Retina (tissue), 1 donor: ENCODE measurements at places on chromosomes 6 and 20.

- DNase-seq: no peak
Measured at GRCh38 chr6:158769234-158769770, 49.9 kb downstream of the EZR start.

- DNase-seq: no peak
Measured at GRCh38 chr20:53611449-53611894, 17.8 kb upstream of the ZNF217 start.

- DNase-seq: no peak
Measured at GRCh38 chr20:53274365-53274764, 302.2 kb downstream of the TSHZ2 start.

GRCh38 chr6:1554141-1554475 lies 55.6 kb upstream of the FOXC1 start:
- no peak for DNase-seq

GRCh38 chr20:10672624-10673127 lies 1.1 kb downstream of the JAG1 start:
- DNase-seq: peak; percentile 82

- DNase-seq: no peak
Measured at GRCh38 chr6:116328528-116328903, 42.2 kb upstream of the DSE start.

DNA sequence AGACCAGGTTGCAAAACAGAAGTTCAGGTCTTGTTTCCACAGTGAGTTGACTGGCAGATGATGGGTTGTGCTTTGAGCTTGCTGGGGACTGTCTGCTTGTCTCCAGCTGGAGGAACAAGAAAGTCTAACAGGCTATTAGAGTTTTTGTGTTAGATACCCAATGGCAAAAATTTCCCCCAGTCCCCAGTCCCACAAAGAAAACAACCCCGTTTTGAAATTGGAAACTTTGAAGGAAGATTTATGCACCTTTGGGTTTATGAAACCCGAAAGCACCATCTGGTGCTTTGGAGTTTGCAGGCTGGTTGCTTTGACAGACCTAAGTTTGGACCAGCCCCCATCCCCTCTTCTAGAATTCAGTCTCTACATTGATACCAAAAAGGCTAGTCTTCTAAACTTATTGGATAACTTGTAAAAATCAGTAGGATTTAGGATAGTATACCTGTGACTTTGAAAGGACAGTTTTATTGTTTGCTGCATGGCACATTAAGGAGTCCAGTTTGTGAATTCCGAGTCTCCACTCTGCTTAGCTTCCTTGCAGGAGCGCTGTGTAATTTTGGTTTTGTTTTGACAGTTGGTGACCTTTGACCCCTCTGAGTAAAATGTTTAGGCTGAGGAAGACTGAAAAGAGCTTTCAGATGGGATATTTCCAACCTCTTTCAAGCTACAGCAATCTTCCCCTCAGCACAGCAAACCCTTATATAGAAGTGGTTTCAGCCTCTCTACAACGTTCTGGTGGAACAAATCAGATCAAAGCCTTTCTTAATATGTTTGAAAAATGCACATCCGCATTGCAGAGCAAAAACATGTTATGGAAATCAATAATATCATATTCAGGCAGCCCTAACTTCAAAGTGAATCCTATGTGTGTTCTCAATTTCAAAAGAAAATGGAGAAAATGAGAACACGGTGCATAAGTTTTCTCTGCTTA lies 25.5 kb upstream of the PRL start:
- DNase-seq: peak; percentile 17

DNA sequence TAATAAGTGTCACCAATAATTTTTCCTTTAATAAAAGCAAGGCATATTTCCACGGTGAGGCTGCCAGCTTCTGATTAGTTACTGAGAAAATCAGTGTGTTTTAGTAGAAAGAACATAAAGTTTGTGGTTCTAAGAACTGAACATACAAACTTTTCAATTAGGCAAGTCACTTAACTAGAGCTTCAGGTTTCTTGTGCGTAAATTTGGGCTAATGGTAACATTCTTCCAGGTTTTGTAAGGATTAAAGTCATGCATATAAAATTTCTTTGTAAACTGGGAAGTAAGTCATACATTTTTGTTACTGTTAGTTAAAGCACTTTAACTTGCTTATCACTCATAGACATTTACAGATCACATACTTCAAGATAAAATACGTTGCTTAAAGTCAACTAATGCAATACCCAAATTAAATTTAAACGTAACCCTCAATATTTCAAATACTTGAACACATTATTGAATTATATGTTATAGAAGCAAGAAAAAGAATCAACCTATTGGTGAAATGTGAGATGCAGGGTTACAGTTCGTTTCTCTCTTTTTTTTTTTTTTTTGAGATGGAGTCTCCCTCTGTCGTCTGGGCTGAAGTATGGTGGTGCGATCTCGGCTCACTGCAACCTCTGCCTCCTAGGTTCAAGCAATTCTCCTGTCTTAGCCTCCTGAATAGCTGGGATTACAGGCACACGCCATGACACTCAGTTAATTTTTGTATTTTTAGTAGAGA lies 327.3 kb upstream of the NOX3 start:
- no peak for DNase-seq

DNA sequence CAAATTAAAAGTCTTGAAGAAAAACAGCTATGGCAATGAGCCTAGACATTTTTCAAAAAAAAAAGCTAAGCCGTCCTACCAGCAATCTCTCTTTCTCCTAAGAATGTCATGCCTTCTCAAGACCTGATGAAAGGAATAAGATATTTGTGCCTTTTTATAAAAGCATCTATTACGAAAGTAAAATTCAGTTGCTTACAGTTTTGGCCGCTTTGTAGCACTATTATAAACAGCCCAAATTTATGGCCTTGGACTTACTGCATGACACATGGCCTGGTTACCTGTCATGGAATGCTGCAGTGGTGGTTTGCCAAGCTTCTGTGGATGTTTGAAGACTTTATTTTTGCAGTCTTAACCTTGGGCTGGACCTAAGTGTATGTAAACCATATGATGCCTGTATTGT lies 22.2 kb upstream of the VAPB start:
- DNase-seq: no peak

DNA sequence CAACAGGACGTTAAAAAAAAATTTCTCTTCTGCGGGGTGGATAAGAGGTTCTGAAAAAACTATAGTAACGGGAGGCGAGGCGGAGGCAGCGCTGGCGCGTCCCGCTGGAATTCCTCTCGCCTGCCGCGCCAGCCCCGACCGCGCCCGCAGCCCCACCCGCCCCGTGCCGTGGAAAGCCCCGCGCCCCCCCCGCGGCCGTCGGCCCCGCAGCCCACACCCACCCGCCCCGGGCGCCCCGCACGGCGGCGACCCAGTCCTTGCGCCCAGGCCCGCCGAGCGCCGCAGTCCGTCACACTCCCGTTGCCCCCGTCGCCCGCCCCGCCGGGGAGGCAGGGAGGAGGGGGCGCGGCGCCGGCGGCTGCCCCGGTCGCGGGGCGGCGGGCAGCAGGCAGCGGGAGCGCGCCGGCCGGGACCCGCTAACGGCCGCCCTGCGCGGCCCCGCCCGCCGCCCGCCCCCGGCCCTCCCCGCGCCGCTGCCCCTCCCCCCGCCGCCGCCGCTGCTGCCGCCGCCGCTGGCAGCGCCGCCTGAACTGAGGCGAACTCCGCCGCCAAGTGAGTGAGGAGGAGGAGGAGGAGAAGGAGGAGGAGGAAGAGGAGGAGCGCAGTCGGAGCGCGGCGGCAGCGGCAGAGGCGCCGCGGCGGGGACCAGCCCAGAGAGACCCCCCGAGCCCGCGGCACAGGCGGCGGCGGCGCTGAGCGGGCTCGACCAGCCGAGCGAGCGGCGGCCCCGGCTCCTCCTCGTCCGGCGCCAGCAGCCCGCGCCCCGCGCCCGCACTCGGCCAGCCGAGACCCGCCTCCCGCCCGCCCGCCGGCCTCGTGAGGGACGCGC lies at the start of gene QKI:
TSS of gene QKI (plus strand) at position 602 of the 829 bp plus-strand sequence. CDS start 476 bp downstream, outside the sequence.
- DNase-seq: peak; percentile 70

DNA sequence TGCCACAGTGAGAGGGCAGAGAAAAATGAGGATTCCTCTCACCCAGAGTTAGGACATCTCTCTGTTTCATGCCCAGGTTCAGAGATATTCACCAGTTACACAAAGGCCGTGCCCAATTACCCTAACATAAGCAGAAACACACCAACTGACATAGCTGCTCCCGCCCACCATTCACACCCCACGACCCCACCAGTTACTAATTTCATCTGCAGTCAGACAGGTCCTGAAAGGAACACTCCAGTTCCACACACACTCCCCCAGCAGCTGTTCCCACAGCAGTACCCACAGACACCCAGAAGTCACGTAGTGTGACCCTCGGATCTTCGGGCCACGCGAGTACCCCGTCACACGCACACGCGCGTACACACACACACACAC lies 532 bp downstream of the TMEM74B start:
- no peak for DNase-seq

DNA sequence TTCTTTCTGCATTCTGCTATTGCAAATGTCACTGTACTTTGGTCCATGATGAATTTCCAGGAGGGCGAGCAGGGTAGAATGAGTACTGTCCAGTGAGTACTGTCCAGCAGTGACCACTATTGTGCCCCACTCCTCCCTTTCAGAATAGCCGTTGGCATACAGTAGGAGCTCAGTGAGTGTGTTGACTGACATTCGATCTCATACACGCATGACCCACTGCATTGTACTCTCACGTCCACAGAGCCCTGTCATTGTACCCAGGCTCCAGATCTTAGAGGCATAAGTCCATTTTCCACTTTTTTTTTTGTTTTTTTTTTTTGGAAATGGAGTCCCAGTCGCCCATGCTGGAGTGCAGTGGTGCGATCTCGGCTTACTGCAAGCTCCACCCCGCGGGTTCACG lies 8.2 kb downstream of the DYNLRB1 start:
- no peak for DNase-seq

DNA sequence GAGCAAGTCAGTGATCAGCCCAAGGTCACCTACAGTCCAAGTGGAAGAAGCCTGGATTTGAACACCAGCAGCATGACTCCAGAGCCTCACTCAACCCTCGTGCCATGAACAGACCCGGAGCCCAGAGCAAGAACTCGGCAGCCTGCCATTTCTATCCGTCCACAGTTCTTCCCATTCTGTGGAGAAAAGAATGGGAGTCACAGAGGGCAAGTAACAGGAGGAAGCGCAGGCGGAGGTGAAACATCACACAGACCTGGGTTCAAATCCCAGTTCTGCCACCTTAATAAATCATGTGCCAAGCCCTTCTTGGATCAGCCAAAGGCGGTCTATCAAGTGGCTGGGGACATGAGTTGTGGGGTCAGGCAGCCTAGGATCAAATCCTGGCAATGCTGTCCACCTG lies 4.3 kb downstream of the PREX1 start:
- no peak for DNase-seq

DNA sequence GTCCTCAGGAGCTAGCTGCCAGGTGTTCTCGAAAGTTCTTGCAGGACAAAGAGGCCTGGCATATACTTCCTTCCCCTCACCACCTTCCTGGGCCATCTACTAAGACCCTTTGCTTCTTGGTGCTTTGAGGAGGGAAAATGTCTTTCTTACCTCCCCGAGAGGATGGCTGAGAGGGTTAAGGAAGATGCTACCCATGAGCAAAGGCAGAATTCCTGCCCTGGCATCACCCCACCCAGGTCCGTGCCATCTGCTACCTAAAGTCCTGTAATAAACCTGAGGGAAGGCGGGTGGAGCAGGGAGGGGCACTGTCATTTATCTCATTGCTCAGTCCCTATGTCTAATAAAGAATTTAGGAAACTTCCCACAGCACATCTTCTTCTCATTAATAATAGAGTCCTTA lies 16.2 kb downstream of the GFOD1 start:
- no peak for DNase-seq

DNA sequence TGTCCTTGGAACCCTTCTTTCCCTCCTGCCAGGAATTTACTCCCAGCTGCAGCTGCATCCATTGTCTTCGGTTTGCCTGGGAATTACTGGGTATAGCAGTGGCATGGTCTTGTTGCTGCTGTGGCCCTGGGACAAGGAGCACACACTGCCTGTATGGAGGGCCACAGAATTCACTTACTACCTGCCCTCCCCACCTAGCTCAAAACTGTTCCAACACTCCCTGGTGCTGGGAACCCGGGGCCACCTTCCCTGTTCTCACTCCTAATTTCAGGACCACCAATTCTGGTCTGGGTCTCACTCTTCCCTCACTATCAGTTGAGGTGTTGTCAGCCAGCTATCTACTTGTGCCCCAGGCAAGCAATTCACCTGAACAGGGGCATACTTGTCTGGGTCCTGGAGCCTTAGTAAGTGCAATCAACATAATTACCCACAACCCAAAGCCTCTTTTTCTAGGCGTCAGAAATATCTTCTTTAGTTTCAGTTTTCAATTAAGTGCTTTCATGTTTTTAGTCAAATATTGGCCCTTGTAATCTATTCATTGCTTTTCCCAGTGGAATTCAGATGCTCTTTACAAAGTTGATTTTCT lies 47.2 kb downstream of the METTL24 start:
- no peak for DNase-seq

DNA sequence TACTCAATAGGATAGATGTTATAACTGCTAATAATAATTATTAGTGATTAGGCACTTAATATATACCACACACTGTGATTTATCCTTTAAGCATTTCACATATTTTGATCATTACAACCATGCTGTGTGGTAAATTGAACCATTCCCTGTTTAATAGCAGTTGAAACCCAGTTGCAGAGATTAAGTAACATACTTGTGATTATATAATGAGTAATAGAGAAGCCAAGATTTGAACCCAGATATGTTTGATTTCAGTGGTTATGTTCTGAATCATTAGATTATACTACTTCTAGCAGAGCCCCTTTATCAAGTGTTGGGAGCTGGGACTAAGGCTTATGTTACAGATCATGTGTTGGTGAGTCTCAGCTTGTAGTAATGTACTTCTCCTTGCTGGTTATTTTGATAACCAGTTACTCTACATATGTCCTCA lies 44.1 kb downstream of the STK4 start:
- DNase-seq: no peak

DNA sequence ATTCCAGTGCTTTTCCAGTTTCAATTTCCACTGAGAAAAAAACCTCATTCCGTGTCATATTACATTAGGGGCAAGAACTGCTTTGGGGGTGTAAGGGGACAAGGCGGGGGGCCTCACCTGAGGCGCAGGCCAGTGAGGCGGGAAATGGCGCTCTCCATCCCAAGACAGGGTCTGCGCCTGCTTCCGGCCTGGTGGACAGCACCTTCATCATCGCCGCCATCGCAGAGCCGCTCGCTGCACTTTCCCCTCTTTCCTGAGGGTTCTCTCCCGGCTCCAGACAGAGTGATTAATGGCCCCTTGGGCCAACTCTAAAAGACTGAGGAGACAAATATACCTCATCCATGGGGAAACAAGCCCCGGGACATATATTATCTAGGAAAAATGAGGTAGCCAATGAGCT lies 270.0 kb upstream of the SOX4 start:
- DNase-seq: no peak

- DNase-seq: no peak
Measured at GRCh38 chr6:144094731-144095133, 641 bp downstream of the SF3B5 start.

DNA sequence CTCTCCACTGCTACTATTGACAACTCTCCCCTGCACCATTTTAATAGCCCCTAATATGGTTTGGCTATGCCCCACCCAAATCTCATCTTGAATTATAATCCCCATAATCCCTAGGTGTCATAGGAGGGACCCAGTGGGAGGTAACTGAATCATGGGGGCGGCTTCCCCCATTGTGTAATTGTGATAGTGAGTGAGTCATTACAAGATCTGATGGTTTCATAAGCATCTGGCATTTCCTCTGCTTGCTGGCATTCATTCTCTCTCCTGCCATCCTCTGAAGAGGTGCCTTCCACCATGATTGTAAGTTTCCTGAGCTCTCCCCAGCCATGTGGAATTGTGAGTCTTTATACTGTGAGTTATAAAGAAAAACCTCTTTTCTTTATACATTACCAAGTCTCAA lies 74.1 kb upstream of the TCF21 start:
- DNase-seq: no peak

GRCh38 chr20:37574199-37574890 lies 46.7 kb upstream of the BLCAP start:
- DNase-seq: no peak

GRCh38 chr6:6818078-6818639 lies 229.6 kb downstream of the LY86 start:
- no peak for DNase-seq
